ENCODE measurements at places on chromosomes 16 and 17.

- no peak for DNase-seq
Measured at GRCh38 chr17:82281502-82282238, 8.2 kb upstream of the CSNK1D start.

GRCh38 chr17:17043461-17044271 is 1.4 kb downstream of the MPRIP start:
- DNase-seq, result no peak

DNA sequence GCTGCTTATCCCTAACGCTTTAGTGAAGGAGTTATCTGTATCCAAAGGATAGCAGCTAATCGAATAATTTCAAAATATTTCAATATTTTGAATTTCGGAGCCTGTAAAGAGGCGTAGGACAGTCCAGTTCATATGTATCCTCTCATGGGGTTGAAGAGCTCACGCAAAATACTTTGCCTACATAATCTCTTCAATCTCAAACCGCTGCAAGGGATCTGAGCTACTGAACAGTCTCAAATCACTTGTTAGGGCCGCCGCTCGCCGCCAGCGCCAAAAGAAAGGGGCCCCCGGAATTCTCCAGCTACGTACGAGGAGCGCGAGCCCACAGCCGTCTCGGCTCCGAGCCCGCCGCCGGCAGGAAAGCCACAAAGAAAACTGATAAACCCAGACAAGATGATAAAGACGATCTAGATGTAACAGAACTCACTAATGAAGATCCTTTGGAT is 601 bp upstream of the RFWD3 start:
- peak; percentile 8 for DNase-seq

DNA sequence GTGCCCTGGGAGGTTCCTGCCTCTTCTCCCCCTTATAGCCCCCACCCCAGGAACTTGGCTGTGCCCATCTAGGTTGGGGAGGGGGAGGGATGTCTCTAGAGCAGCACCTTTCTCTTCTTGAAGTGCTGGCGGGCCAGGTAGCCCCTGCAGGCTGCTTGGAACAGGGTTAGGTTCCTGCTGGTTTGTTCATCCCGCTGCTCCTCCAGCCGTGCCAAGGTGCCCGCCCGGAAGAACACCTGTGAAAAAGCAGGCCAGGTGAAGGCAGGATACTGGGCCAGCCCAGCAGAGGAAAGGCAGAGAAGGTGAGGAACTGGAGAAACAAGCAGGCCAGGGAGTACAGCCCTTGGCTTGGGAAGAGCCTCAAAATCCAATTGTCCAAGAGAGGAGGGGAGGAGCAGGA is 56.6 kb downstream of the PIPOX start:
- no peak for DNase-seq

GRCh38 chr16:24883714-24884151 is 38.0 kb downstream of the SLC5A11 start:
- DNase-seq, result no peak

DNA sequence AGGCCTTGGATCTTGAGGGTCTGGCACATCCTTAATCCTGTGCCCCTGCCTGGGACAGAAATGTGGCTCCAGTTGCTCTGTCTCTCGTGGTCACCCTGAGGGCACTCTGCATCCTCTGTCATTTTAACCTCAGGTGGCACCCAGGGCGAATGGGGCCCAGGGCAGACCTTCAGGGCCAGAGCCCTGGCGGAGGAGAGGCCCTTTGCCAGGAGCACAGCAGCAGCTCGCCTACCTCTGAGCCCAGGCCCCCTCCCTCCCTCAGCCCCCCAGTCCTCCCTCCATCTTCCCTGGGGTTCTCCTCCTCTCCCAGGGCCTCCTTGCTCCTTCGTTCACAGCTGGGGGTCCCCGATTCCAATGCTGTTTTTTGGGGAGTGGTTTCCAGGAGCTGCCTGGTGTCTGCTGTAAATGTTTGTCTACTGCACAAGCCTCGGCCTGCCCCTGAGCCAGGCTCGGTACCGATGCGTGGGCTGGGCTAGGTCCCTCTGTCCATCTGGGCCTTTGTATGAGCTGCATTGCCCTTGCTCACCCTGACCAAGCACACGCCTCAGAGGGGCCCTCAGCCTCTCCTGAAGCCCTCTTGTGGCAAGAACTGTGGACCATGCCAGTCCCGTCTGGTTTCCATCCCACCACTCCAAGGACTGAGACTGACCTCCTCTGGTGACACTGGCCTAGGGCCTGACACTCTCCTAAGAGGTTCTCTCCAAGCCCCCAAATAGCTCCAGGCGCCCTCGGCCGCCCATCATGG is 4.0 kb upstream of the ADGRG3 start:
- DNase-seq, result no peak

DNA sequence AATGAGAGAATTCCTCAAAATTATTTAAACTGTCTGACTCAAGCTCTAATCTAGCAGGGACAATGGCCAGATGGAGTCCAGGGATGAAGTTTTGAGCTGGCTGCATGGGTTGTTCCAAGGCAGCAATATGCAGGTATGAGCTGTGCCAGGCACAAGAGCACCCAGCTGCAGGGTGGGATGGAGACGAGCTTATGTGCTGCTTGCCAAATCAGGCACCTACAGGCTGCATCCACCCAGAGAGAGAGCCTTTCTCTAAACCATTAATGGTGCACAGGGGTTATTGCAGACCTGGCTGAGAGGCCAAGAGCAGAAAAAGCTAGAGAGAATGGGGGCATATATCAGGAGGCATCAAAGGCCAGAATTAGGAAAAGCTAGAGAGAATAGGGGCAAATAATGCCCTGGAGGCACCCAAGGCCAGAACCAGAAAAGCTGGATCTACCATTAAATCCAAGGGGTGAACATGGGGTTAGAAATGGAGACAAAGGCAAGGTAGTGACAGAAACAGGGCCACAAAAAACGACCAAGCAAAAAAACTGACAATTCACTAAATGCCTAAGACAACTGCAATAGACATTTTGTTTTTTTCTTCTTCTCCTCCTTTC is 11.0 kb downstream of the KRT33A start:
- DNase-seq, result no peak

GRCh38 chr17:73561111-73561510 is 83.1 kb downstream of the SDK2 start:
- DNase-seq, result no peak

- DNase-seq, result no peak
Measured at GRCh38 chr17:14859542-14859941, 405.6 kb downstream of the PMP22 start.

DNA sequence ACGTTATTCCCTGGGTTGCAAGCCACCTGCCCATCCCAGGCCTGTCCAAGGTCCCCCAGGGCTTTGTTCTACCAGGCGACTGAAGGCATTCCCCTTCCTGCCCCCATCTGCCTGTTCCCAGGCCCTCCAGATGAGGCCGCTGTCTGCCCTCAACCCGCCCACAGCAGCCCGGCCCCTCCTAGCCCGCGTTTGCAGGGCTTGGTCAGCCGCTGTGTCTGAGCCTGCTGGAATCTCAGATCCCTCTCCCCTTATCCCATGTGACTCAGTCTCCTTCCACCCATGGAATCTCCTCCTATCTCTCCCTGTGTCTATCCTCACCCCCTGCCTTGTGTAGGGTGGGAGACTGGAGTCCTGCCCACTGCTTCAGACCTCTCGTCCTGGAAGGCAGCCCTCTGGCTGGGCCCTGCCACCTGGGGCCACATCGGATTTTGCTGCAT is 186.0 kb upstream of the TNRC6C start:
- peak; percentile 67 for DNase-seq

DNA sequence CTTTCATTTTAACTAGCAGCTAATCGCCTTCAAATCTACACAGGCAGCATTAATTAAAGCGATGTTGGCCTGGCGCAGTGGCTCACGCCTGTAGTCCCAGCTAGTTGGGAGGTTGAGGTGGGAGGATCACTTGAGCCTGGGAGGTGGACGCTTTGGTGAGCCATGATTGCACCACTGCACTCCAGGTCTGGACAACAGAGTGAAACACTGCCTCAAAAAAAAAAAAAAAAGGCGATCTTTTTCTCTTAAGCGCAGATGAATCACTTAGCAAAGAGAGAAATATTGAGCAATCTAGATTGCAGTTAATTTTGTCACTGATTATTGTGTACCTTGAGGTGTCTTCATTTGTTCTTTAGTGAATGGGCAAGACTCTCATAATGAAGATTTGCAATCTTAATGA is 12.4 kb downstream of the SNTB2 start:
- no peak for DNase-seq

DNA sequence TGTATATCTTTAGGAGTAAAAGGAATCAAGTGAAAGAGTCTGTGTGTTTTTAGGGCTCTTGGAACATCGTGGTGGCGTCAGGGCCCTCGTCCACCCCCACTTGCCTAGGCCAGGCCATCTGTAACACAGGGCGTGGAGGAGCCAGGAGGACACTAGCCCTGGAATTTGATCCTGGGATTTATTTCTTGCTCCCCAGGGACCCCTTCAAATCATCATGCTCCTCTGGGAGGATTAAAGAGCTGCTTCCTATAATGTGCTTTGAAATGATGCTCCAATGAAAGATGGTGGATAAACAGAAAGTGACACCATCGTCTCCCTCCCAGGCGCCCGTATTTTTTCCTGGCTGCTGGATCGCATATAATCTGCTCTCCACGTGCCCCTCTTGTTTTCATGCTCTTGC is 113.3 kb downstream of the AATF start:
- no peak for DNase-seq

GRCh38 chr17:42596386-42596785 is 12.8 kb downstream of the RETREG3 start:
- DNase-seq, result no peak

- DNase-seq, result peak; percentile 66
Measured at GRCh38 chr17:45123930-45124796, 8.2 kb downstream of the PLCD3 start.

DNA sequence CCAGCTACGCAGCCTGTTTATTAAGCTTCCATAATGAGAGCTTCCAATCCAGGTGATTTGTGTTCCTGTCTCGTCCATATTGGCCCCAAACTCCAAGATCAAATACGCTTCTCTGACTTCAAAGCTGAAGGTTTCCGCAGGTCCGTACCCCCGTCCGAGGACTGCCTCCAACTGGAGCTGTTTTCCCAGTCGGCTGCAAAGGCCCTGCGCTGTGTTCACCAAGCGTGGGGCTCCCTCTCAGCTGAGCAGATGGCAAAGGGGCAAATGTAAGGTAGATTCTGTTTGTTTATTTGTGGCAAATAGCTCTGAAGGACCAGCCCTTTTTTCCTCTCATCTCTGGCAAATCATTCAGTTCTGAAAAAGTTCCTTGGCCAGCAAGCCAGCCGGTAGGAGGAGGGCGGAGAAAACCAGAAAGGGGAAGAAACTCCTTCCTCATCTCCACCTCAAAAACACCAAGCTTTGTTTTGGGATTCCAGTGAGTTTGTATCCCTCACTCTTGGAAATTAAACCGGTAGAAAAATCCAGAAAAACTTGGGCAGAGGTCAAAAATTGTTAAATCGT is 35.2 kb downstream of the NXN start:
- DNase-seq, result no peak

DNA sequence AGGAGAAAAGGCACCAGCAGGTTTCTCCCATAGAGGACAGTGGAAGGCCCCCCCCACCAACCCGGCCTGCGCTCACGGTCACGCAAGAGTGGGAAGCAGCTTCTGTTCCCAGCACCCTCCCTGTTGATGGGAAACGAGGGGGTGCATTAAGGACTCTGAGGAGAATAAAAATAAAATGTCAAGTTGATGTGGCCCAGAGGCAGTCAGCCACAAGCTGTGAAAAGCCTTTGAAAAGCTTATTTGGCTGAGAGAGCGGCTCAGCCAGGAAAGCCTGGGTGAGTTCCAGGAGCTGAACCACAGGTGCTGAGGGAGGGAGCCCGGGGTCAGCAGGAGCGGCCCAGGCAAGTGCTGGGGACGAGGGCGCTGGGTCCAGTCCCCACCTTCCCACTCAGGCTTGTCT is 26.9 kb upstream of the SPATA32 start:
- DNase-seq, result no peak

GRCh38 chr16:85607321-85607765 is 5.8 kb upstream of the GSE1 start:
- DNase-seq, result no peak

DNA sequence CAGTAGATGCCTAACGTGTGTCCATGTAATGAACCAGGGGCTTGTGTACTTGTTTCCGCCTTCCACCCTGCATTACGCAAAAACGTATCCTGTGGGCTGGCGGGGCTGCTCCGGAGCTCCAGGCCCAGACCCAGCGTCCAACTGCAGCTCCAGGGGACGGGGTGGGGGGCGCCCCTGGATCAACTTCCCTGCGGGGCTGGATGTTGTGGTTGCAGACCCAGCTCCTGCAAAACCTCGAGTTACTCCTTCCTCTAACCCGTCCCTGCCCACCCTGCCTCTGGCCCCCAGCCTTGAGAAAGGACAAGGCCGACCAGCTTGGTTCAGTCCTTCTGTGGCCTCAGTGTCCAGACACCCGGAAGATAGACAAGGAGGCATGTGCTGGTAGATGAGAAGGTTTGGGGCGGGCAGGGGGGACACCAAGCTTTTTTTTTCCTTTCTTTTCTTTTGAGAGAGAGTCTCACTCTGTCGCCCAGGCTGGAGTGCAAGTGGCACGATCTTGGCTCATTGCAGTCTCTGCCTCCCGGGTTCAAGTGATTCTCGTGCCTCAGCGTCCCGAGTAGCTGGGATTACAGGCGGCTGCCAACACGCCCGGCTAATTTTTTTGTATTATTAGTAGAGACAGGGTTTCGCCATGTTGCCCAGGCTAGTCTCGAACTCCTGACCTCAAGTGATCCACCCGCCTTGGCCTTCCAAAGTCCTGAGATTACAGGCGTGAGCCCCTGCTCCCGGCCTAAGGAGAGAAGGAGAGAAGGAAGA is 731 bp upstream of the EXOC7 start:
- no peak for DNase-seq

GRCh38 chr16:51723036-51723724 is 572.1 kb upstream of the SALL1 start:
- no peak for DNase-seq

GRCh38 chr16:5025171-5025632 is 8.5 kb downstream of the NAGPA start:
- DNase-seq, result no peak

- DNase-seq, result no peak
Measured at GRCh38 chr16:51710186-51710585, 559.1 kb upstream of the SALL1 start.

DNA sequence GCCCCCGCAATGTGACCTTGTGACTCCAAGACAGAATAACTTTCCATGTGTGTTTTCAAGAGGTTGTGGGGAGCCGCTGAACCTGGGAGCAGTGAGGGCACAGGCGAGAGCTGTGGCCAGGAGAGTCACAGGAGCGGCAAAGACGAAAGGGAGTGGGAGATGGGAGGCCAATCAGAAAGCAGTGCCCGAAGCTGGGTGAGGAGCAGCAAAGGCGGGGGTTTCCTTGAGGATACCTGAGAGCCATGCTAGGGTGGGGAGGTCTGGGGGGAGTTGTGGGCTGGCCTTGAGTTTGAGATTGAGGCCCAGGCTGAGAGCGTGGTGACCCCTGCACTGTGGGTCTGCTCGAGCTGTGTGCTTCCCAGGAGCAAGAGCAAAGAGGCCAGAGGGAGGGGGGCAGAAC is 23.2 kb upstream of the NPTX1 start:
- DNase-seq, result no peak

All from CD4-positive, alpha-beta T cell treated with Interleukin-4 for 4 hours (primary cell).